GM23338 (cell line): ENCODE measurements at places on chromosomes 13 and 19.

DNA sequence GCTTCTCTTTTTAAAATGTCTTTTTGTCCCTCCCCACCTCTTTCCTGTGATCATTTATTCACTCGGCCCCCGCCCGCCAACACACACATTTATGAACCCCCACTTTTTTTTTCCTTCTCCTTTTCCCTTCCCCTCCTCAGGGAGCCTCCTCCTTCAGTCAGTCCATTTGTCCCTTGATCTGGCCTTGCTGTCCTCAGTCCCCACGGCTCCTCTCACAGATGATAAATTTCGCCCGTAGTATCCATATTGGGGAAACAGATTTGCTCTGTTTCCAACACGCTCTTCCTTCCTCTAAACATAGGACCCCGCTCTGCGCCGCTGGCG is 2.0 kb downstream of the GSX1 start:
- peak overlapping the region; percentile 47 for H3K4me3 ChIP-seq
- H3K27me3 ChIP-seq, result peaks cover 100% of the 10 kb centered on the region
- H3K4me1 ChIP-seq, result peaks cover 68% of the 10 kb centered on the region
- DNase-seq, result no peak

DNA sequence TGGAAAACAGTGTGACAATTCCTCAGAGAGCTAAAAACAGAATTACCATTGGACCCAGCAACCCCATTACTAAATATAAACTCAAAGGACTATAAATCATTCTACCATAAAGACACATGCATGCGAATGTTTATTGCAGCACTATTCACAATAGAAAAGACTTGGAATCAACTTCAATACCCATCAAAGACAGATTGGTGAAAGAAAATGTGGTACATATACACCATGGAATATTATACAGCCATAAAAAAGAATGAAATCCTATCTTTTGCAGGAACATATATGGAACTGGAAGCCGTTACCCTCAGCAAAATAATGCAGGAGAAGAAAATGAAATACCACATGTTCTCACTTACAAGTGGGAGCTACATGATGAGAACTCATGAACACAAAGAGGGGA is 20.8 kb upstream of the FGF14 start:
- no peaks in the 10 kb centered on the region for H3K27me3 ChIP-seq
- no peak for DNase-seq
- no peaks in the 10 kb centered on the region for H3K4me1 ChIP-seq

- H3K4me3 ChIP-seq, result peak within 1 kb of the TSS; percentile 41
- peak; percentile 34 for DNase-seq
- no peaks in the 10 kb centered on the region for H3K36me3 ChIP-seq
Measured at GRCh38 chr19:51001515-51001914, at the start of gene KLK8. KLK8 (minus strand) TSS chr19:51001604; CDS start chr19:51001167, 437 bp downstream.

DNA sequence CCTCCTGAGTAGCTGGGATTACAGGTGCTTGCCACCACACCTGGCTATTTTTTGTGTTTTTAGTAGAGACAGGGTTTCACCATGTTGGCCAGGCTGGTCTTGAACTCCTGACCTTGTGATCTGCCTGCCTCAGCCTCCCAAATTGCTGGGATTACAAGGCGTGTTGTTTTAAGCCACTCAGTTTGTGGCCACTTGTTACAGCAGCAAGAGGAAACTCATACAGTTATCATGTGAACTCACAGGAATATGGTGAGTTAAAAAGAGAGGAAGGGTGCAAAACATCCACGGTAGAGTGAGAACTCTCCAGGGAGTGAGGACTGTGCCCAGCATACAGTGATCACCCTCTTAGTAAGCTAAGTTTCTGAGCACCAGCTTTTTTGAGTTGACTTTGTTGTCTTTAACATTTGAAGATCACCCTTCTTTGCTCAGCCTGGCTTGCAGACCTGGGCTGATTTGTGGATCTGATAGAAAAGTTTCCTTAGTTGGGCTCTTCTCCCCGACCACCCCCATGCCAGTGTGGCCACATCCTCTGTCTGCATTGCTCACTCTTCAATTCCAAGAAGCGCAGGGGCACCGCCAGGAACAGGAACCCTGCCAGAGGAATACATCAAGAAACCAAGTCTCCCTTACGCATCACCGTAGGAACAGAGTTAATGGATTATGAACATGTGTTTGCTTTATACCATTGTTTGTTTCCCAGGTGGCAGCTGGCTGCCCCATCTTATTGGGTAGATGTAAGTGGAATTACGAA is 16.0 kb downstream of the ALOX5AP start:
- H3K36me3 ChIP-seq, result no peaks in the 10 kb centered on the region
- H3K4me3 ChIP-seq, result no peak overlapping the region
- H3K27me3 ChIP-seq, result no peaks in the 10 kb centered on the region
- no peaks in the 10 kb centered on the region for H3K4me1 ChIP-seq

GRCh38 chr13:20136781-20137703 is 23.8 kb downstream of the GJA3 start:
- peak; percentile 82 for DNase-seq
- H3K4me1 ChIP-seq, result peaks cover 7% of the 10 kb centered on the region
- H3K27me3 ChIP-seq, result peaks cover 20% of the 10 kb centered on the region
- peak overlapping the region; percentile 42; the same call in 1 of the 2 replicates for H3K4me3 ChIP-seq
- H3K36me3 ChIP-seq, result no peaks in the 10 kb centered on the region
- H3K27ac ChIP-seq, result no peak overlapping the region

GRCh38 chr19:1514295-1514661 is 1.5 kb upstream of the ADAMTSL5 start:
- H3K4me1 ChIP-seq, result no peaks in the 10 kb centered on the region
- H3K27me3 ChIP-seq, result peaks cover 4% of the 10 kb centered on the region; the same call in 1 of the 2 replicates
- no peak overlapping the region for H3K27ac ChIP-seq
- H3K36me3 ChIP-seq, result no peaks in the 10 kb centered on the region
- H3K4me3 ChIP-seq, result no peak overlapping the region
- no peak for DNase-seq

DNA sequence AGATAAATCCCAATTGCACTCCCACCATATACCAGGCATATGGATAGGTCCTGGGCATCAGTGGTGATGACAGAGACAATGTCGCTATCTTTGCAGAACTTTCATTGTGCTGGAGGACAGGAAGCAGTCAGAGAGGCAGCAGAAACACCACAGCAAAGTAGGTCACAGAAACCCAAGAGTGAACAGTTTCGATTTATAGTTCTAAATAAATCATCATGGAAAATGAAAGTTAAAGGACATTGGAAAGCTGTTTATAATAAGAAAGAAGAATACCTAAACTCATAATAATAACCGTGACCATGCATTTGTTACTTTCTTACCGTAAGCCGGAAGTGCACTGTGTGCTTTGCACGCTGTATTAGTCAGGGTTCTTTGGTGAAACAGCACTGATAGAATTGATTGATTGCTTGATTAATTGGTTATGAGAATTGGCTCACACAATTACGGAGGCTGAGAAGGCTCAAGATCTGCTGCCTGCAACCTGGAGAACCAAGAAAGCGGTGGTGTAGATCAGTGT is 38.9 kb downstream of the ALOX5AP start:
- no peaks in the 10 kb centered on the region for H3K36me3 ChIP-seq
- H3K4me1 ChIP-seq, result peaks cover 6% of the 10 kb centered on the region
- no peak overlapping the region for H3K4me3 ChIP-seq

DNA sequence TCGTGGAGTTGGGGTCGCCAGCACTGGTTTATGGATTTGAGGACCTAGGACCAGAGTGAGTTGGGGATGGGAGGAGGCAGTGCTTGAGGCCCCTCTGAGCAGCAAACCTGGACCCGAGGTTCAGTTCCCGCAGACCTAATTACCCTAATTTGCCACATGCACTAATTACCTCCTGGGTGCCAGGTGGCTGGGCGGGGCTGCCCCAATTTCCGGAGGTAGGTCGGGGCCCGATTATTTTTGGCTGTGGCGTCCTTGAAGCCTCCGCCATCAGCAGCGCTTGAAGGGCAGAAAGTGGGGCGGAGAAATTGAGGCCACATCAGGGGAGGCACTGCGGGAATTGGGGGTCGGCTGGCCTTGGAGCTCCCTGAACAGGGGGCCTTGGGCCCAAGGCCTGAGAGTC is 5.9 kb upstream of the HOMER3 start:
- no peaks in the 10 kb centered on the region; the same call in 1 of the 2 replicates for H3K4me1 ChIP-seq
- no peak overlapping the region for H3K4me3 ChIP-seq
- no peaks in the 10 kb centered on the region for H3K27me3 ChIP-seq
- no peak for DNase-seq
- no peak overlapping the region for H3K27ac ChIP-seq
- no peaks in the 10 kb centered on the region for H3K36me3 ChIP-seq
